Activated CD4-positive, CD25-positive, alpha-beta regulatory T cell (primary cell): ENCODE measurements at places on chromosomes 2 and 18.

DNA sequence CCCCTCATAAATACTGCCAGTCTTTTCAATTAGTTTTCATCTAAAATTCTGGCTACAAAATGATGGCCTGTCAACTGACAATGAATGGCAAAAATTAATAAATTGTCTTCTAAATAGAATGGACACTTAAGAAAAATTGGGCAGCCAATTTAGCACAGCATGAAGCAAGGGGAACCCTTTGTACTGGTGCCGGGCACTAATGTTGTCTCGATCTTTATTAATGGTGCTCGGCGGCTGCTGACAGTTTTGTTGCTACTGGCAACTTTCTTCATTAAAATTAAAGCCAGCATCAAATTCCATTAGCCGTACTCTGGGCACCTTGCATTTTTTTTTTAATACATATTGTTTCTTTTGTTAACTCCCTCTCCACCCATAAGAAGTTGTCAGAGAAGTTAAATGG lies 309.3 kb downstream of the GBX2 start:
- DNase-seq = no peak

DNA sequence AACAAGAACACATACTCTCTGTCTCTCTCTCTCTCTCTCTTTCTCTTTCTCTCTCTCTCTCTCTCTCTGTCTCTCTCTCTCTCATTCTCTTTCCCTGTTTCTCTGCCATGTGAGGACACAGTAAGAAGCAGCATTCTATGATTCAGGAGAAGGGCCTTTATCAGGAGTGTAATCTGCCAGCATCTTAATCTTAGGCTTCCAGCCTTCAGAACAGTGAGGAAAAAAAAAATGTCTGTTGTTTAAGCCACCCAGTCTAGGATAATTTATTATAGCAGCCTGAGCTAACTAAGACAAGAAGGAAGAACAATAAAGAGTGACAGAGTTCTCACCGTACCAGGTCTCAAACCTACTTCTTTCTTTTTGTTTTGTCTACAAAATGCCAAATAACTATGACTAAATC lies 399.4 kb downstream of the SOCS6 start:
- no peak for DNase-seq

DNA sequence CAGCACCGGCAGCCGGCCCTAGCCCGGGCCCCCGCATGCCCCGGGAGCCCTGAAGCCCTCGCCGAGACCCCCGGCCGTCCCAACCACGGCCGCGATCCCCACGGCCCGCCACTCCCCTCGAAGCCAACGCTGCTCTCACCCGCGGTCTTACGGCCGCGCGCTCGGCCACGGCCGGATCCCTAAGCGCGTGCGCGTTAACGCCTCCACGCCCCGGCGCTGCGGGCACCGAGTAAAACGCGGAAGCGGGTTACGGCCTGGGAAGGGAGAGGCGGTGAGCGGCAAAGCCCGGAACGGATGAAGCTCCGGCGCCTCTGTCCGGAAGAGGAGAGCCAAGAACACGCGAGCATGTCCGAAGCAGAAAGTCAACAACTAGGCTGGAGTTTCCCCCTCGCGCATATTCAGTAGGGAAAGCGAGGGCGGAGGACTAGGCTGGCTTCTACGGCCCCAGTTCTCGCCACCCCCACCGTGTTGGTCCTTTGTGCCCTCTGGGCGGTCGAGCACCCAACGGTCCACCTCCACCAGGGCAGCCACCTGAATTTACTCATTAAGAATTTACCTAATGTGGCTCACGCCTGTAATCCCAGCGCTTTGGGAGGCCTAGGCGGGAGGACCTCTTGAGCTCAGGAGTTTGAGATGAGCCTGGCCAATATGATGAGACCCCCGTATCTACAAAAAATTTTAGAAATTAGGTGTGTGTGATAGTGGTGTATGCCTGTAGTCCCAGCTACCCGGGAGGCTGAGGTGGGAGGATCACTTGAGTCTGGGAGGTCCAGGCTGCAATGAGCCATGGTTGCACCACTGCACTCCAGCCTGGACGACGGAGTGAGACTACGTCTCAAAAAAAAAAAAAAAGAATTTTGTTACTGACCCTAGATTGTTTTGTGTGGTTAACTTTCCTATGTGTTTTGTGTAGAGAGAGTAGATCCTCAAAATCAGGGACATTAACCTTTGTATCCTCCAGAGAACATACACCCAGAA lies at the start of gene KANSL3:
Gene KANSL3, minus strand, starts transcription at position 169 of the 978 bp plus-strand sequence. CDS start 1,177 bp downstream, outside the sequence.
- peak; percentile 80 for DNase-seq

GRCh38 chr2:105102963-105103421 lies 65.1 kb downstream of the MRPS9 start:
- no peak for DNase-seq

DNA sequence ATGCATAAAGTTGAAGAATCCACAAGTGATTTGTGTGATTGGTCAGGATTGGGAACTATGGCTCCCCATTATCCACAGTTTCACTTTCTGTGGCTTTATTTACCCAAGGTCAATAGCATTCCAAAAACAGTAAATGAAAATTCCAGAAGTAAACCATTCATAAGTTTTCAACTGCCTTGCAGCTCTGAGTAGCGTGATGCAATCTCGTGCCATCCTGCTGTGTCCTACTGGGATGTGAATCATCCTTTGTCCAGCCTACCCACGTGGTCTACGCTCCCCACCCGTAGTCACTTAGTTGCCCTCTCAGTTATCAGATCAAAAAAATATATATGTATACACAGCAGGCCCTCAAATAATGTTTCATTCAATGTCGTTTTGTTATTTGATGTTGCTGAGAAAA lies 89.0 kb upstream of the DLGAP1 start:
- no peak for DNase-seq

DNA sequence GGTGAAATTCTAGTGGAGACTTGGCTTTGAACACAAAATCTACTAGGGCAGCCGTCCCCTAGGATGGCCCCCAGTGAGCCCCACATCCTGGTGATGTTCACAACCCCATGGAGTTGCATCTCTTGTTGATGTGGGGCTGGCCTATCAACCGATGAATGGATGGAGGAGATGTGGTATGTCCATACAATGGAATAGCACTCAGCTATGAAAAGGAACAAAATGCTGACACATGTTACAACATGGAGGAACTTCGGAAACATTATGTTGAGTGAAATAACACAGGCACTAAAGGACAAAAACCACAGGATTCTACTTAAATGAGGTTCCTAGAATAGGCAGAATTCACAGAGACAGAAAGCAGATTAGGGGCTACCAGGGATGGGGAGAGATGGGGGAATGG lies 80.1 kb upstream of the ASAP2 start:
- DNase-seq = no peak

DNA sequence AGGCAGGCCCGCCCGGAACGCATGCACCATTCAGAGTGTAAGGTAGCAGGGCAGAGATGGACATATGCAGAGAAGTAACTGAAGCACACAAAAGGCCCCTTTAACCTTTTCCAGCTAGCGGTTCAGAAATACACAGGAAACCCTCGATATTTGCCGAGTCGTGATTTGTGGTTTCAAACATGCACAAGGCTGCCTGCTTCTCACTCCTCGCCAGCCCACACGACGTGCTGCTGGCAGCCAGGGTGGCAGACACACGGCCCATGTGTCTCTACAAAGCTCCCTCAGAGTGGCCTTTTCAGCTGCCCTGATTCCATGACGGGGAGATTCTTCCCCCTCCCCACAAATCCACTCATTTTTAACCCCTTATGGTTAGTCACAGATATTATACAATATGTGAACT lies 23.6 kb downstream of the ZBTB7C start:
- DNase-seq = no peak

DNA sequence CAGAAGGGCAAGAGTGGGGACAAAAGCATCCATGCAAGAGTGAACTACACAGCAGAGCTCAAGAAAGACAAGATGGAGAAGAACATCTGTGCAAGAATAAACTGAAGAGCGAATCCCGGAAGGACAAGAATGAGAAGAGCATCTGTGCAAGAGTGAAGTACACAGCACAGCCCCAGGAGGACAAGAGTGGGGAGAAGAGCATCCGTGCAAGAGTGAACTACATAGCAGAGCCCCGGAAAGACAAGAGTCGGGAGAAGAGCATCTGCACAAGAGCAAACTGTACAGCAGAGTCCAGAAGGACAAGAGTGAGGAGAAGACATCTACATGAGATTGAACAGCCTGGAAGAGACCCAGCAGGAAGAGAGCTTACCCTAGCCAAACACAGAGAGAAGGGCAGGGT lies 284.6 kb downstream of the PIEZO2 start:
- no peak for DNase-seq

GRCh38 chr2:133240491-133241223 lies 327.6 kb downstream of the NCKAP5 start:
- DNase-seq = no peak

DNA sequence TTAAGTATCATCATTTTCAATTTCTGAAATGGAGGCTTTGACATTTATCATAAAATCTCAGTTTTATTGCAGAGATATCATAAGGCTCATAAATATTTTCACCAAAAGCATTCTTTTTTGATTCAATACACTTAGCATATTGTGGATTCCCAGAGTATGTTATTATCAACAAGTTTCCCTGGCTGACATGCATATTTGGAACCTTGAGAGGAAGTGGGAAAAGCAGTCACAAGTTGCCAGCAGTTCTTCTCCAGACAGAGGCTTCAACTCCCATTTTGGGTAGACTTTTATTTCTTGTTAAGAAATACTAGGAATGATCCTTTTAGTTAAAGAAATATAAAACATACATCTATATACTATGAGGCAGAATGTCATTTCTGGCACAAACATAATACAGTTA lies 236.5 kb downstream of the ASXL3 start:
- DNase-seq = no peak

GRCh38 chr2:119929537-119929936 lies 83.3 kb upstream of the EPB41L5 start:
- no peak for DNase-seq

GRCh38 chr2:157059036-157059435 lies 198.5 kb upstream of the GALNT5 start:
- DNase-seq = no peak

- DNase-seq = no peak
Observed at GRCh38 chr2:182763311-182763912, 47.4 kb downstream of the DNAJC10 start.

- no peak for DNase-seq
Observed at GRCh38 chr2:37230581-37230980, 815 bp downstream of the CEBPZ start.

- DNase-seq = no peak
Observed at GRCh38 chr18:35464831-35465279, 32.9 kb downstream of the INO80C start.

- DNase-seq = no peak
Observed at GRCh38 chr18:11871501-11871900, 20.3 kb downstream of the CHMP1B start.

DNA sequence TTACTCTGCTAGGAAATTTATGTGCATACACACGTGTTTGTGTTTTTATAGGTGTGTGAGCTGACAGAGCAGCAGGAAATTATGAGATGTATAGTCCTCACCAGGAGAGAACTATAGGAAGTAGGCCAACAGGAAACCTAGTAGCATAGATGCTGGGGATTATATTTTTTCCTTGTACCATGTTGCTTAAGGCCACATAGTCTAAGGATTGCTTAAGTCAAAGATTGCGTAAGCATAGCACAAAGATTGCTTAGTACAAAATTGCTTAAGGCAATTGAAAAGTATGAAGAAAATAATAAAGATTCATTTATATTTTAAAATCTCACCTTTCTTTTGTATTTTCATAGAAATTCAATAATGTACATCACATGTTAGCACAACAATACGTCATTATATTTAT lies 18.7 kb upstream of the CCDC102B start:
- DNase-seq = no peak
